Activated naive CD4-positive, alpha-beta T cell treated with anti-CD3 and anti-CD28 coated beads, Interleukin-2, amount 10 ng/mL, durations not matched to agents 7 days and 5 days (primary cell): ENCODE measurements at places on chromosomes 7 and 10.
A peak's percentile ranks its signal among the peaks of the same experiment; 100 is the strongest.

DNA sequence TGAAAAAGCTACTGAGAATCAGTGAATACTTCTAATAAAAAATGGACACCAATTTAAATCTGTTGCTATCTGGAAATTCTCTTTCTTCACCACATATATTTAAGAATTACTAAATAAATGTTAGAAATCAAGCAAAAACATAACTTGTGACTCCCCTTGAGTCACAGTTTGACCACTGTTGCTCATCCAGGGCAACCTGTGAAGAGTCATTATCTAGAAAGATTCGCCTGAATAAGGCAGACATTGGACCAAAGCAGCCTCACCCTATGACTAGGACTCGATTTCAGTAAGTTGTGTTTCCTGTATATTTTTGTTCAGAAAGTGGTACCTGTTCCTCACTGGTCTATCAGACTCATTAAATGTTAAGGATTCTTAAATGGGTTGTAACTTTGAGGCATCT is 572.4 kb downstream of the ATRNL1 start:
- DNase-seq: no peak

GRCh38 chr10:60048091-60048501 is 141.7 kb upstream of the CCDC6 start:
- DNase-seq: no peak

DNA sequence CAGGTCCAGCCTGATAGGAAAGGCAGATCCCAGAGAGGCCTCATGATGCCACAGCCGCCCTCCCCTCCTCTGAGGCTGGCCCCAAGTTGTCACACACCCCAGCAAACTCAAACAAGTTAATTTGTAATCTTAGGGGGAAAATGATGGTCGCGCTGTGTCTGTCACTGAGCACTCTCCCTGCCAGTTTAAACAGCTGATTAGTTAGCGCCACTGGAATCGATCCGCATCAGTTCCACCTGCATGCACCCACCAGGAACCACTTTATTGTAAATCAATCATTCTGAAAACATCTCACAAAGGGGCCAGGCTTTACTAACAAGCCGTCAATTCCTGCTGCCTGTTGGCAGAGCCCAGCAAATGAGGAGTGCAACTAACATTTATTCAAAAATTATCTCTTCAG is 870.9 kb downstream of the KCNMA1 start:
- no peak for DNase-seq

- no peak for DNase-seq
Observed at GRCh38 chr7:85065306-85065705, 121.5 kb downstream of the SEMA3D start.

DNA sequence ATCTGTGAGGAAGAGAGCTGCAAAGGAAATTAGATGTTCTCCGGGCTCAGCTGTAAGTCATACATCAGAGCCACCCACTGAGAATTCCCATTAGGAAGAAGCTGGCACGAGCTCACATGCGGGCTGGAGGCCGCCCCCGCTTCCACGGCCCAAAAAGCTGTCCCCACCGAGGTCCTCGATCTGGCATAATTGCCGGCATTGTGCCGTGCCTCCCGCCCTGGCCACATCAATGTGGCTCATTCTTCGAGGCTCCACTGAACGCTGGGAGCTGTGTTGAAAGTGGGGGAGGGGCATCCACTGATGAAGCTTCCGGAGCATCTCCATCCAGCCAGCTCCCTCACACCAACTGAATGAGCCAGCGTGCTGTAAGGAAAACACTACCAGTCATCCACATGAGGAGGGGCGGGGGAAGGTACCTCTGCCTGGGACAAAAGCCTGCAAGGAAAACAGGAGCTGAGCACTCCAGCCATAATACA is 173.1 kb downstream of the PTPRN2 start:
- no peak for DNase-seq

GRCh38 chr7:102912742-102913141 is at the start of gene LRRC17:
Gene LRRC17 (plus strand): TSS chr7:102913000. CDS start chr7:102933914, 20,914 bp downstream.
- no peak for DNase-seq

- DNase-seq: peak; percentile 12
Observed at GRCh38 chr10:129761197-129761972, 202.7 kb downstream of the EBF3 start.

DNA sequence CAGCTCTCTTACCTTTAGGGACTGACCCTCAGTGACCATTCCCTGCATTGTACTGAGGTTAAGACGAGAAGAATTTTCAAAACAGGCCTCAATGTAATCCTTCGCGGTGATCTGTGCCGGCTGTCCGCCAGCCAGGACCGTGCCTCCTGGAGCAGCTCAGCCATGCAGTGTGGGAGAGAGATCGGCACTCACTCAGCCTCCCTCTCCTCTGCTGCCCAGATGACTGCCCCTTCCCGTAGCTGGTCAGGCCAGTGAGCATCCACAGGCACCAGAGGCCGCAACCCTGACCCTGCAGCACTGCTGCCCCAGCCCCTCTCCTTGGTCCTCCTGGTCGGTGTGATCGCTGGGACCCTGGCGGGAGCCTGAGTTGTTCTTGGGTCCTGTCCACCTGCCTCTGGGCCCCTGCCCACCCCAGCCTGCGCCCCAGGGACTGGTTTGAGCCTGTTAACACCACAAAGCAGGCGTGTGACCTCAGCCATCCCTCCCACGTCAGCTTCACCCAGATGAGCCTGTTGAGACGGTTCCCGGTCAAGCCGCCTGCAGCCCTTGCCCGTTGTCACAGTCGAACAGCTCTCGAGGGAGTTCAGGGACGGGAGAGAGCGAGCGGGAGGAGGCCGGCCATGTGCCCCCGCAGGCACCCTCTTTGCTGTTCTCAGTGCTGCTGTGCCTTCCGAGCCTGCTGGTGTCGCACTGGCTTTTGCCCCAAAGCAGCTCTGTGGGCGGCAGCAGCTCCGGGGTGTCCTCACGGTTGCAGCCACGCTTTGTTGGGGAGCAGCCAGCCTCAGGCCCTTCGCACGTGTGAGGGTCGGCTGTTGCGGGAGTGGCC is 37.2 kb downstream of the NKX6-2 start:
- DNase-seq: no peak

- DNase-seq: no peak
Observed at GRCh38 chr10:75531571-75532031, 100.2 kb downstream of the LRMDA start.

GRCh38 chr10:96306516-96306915 is 2.3 kb downstream of the DNTT start:
- DNase-seq: no peak

DNA sequence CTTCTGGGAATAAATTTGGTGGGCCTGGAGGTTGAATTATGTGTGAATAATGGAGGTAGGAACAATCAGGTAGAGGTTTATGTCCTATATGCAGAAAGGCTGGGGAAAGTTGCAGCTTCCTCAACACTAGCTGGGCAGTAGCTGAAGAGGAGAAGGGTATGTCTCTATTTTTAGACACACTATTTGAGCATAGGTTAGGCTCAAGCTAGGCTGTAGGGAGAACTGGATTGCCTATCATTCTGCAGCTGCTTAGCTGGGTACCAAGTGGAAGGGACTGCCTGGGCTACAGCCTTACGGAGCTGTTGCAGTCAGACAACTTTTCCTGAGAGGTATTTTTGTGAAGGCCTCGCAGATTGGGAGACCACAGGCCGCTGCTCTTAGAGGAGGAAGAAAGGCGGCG is 67.9 kb downstream of the DENND11 start:
- no peak for DNase-seq
